HTR-8/SVneo (cell line): ENCODE measurements at places on chromosomes 4 and X.

DNA sequence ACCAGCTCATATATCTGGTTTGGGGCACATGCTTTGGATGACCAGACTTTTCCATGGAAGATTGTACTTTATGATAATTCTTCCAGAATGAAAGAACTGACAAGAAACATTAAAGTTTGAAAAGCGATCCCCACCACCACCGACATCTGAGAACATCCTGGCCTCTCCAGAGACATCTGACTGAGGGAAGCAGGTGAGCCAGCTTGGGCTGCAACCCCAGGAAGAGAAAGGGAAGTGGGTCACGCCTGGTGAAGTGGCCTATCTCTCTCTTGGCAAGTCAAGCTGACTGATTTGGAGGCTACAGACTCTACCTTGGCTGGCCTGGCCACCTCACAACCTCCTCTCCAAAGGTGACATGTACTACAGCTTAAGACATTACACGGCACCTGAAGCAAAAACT lies 20.7 kb downstream of the PARM1 start:
- DNase-seq, result no peak

- DNase-seq, result no peak
These were observed 16.2 kb upstream of the CA5B start for GRCh38 chrX:15721911-15722310.

GRCh38 chr4:131084997-131085396 lies 1989.0 kb downstream of the C4orf33 start:
- no peak for DNase-seq

GRCh38 chrX:151239751-151240150 lies 63.4 kb downstream of the GPR50 start:
- no peak for DNase-seq

DNA sequence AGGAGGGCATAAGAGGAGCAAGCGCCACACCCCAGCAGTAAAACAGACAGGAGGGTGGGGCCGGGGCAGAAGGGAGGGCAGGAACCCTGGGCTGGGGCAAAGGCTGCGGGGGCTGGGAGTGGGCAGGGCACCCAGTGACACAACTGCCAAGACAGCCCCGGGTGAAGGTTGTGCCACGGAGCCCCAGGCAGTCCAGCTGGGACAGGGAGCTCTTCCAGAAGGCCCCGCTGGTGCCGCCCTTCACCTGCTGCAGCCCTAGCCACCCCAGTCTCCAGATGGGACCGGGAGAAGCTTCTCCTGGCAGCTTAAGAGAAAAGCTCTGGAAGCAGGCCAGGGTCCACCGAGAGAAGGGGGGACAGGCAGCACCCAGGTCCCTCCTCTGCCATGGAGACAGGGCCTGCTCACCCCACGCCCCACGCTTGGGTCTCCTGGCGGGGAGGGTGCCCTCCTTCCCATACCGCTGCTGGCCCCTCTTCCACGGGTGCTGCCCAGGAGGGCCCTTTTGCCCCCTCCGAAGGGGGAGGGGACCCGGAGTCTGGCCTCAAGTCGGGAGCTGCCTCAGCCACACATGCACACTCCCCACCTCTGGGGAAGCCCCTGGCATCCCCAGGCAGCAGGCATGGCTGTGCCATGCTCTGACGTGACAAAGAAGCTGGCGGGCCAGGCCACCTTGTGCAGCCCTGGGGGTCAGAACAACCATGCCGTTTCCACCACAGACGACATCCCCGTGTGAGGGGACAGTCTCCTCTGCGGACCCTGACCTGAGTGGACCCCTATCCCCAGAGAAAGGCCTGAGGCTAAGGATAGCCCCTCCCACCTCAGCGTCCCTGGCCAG lies 1.5 kb downstream of the DGKQ start:
- DNase-seq, result no peak

DNA sequence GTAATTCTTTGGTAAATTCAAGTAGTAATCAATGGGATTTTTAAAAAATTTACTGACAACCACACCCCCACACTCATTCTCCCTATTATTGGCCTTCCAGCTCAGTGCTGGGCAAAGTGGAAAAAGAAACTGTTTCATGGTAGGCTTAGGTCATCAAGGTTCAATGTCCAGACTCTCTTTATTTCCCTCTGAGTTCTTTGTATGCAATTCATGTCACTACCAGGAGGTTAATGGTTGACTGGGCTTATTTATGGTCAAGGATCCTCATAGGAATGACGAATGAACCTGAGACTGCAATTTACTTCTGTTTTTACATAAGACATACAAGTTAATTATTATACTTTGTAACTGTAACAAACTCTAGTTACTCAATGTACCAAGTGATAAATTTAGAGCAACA lies 403.2 kb downstream of the KLHL13 start:
- DNase-seq, result no peak
